T-helper 2 cell treated with Interferon-gamma antibody and Interleukin-4, amounts not matched to agents 5 μg/mL and 100 μg/mL, for 36 hours (primary cell): ENCODE measurements at places on chromosomes 3 and 15.

DNA sequence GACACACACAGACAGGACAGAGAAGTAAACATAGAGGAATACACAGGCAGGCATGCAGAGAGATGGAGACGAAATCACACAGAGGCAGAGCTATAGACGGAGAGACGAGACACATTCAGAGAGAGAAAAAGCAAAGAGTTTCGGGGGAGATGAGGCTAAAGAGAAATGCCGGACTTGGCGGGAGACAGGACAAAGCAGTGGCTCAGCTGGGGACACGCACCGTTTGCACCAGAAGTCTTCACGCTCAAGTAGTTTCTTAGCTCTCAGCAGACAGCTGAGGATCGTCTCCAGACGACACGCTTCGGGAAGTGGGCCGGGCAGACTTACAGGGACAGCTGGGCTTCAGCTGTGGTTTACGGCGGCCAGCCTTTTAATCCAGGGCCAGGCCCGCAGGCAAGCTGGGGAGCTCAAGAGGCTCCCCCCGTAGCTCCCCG lies 56.2 kb upstream of the DLG1 start:
- DNase-seq, result no peak
- no peaks in the 10 kb centered on the region for H3K4me1 ChIP-seq
- H3K27me3 ChIP-seq, result peaks cover 6% of the 10 kb centered on the region
- no peak overlapping the region for H3K27ac ChIP-seq
- no peak overlapping the region for H3K4me3 ChIP-seq
- H3K36me3 ChIP-seq, result no peaks in the 10 kb centered on the region

GRCh38 chr3:140455521-140456214 lies 222.2 kb upstream of the TRIM42 start:
- no peak overlapping the region for H3K4me3 ChIP-seq
- H3K4me1 ChIP-seq, result no peaks in the 10 kb centered on the region
- no peak overlapping the region for H3K27ac ChIP-seq
- no peaks in the 10 kb centered on the region for H3K27me3 ChIP-seq

- DNase-seq, result no peak
- no peaks in the 10 kb centered on the region for H3K36me3 ChIP-seq
- H3K4me3 ChIP-seq, result no peak overlapping the region
- no peak overlapping the region for H3K27ac ChIP-seq
- no peaks in the 10 kb centered on the region for H3K4me1 ChIP-seq
These were observed 6.1 kb upstream of the PLSCR4 start for GRCh38 chr3:146256851-146257486.

DNA sequence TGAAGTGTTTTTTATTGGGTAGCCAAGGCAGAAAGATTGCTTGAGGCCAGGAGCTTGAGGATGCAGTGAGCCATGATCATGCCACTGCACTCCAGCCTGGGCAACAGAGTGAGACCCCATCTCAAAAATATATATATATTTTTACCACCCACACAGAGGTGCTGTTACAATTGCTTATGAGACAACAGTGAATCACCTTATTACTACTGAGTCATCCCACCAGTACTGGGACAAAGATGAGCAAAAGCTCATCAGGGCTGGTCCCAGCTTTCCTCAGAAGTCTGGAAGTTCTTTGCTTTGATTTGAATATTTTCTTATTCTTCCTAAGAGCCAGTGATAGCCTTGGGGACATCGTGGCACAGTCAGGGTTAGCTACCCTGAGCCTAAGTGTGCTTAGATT lies 207.7 kb downstream of the SOX2 start:
- no peaks in the 10 kb centered on the region for H3K27me3 ChIP-seq
- DNase-seq, result no peak
- H3K4me1 ChIP-seq, result no peaks in the 10 kb centered on the region
- H3K4me3 ChIP-seq, result no peak overlapping the region
- no peak overlapping the region for H3K27ac ChIP-seq
- no peaks in the 10 kb centered on the region for H3K36me3 ChIP-seq

DNA sequence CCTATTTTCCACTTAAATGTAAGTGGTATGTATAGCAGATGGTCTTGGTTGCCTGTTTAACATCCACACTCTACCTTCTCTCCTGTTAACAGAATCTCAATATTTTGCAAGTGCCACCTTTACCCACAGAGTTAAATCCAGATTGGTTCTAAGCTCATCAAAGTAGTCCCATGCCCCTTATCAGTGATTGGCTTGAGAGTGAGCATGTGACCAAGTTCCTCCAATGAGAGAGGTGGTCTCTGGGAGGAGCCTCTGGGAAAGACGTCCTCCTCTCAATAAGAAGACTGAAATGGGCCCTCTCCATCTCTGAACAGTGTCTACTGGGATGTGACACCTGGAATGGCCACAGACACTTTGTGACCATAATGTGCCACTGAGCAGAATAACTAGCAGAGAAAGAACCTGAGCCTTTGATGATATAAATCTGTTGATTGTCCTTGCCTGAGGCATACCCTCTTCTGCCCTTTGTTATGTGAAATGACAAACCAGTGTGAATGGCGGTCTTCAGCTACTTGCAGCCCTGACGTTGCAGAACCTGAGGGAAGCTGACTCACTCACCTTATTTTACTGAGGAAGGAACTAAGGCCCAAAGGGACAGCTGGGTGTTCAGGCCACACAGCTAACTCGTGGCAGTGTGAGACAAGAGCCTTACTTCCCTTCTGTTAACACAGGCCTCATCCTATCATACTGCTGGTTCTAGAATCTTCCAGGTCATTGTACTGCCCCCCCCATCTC lies 42.4 kb upstream of the LARS2 start:
- H3K27ac ChIP-seq, result no peak overlapping the region
- peaks cover 5% of the 10 kb centered on the region for H3K27me3 ChIP-seq
- H3K4me3 ChIP-seq, result no peak overlapping the region
- H3K36me3 ChIP-seq, result no peaks in the 10 kb centered on the region
- H3K4me1 ChIP-seq, result no peaks in the 10 kb centered on the region
- no peak for DNase-seq

GRCh38 chr15:56160966-56161365 lies 82.7 kb downstream of the RFX7 start:
- H3K27ac ChIP-seq, result no peak overlapping the region
- H3K4me1 ChIP-seq, result peaks cover 31% of the 10 kb centered on the region
- H3K27me3 ChIP-seq, result no peaks in the 10 kb centered on the region

DNA sequence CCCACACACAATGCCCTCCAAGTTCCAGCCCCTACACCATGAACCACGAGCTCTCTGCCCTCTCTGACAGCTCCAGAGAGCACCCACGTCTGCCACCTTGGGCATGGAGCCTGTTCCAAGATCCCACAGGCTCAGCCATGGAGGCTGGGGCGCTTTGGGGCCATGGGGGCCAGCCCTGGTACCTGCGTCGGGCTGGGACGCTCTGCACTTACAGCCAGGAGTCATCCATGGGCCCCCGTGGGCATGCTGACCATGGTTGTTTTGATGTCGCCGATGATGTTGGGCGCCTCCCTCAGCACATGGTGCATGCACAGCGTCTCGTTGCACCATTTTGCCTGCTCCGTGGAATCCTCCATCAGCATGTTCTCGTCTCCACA lies 51.9 kb upstream of the UBE2Q2 start:
- no peak overlapping the region for H3K27ac ChIP-seq
- no peak overlapping the region for H3K4me3 ChIP-seq
- H3K4me1 ChIP-seq, result no peaks in the 10 kb centered on the region
- H3K27me3 ChIP-seq, result peaks cover 28% of the 10 kb centered on the region

DNA sequence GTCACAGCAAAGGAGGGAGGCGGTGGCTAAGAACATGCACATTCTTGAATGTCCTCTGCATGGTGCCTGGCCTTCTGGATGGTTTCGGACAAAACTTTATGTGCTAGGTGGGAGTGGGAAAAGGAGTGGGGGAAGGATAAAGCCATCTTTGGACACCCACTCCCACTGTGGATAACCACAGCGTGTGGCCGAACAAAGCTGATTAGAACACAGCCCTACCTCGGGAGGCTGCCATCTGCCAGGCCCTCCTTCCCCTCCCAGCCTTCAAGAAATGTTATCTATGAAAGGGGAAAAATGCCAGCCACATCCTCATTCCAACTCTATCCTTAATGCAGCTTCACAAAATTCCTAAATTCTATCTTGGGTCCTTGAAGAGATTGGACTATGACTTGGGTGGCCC lies 18.8 kb downstream of the AMOTL2 start:
- no peak overlapping the region for H3K27ac ChIP-seq
- H3K4me3 ChIP-seq, result no peak overlapping the region
- H3K36me3 ChIP-seq, result no peaks in the 10 kb centered on the region
- peaks cover 4% of the 10 kb centered on the region for H3K27me3 ChIP-seq
- no peaks in the 10 kb centered on the region for H3K4me1 ChIP-seq

GRCh38 chr3:90034038-90034437 lies 926.6 kb downstream of the EPHA3 start:
- H3K36me3 ChIP-seq, result no peaks in the 10 kb centered on the region
- H3K4me3 ChIP-seq, result no peak overlapping the region
- H3K27me3 ChIP-seq, result no peaks in the 10 kb centered on the region
- DNase-seq, result no peak
- no peaks in the 10 kb centered on the region for H3K4me1 ChIP-seq
- no peak overlapping the region for H3K27ac ChIP-seq

DNA sequence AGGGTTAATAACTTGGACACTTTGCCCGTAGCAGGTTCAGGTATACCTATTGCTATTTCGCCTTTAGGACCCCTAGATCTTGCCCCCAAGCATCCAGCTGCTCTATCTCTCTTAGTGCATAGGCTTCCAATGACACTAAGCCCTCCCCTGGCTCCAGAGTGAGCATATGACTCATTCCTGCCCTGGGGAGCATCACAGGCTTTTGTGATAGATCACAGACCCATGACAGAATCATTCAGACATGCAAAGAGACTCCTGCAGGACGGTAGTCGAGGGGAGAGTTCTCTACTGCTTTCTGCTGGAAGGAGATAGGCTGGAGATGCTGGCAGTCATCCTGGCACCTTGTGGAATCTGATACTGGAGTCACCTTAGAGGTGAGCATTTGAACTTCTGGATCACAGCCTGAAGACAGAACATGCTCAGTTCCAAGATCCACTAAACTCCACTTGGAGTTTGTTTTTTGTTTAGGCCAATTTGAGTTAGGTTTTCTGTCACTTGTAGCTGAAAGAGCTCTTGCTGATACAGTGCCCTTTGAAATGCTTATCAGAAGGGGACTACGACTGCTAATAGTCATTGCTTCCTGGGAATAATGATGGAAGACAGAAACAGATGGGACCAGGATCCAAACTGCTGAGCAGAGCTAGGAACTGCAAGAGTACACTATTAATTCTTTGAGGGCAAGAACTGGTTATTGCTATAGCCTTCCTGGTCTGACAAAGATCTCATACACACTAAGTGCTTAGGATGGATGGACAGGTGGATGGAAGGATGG lies 11.0 kb downstream of the LYSMD2 start:
- no peak for DNase-seq
- H3K27ac ChIP-seq, result no peak overlapping the region
- peaks cover 17% of the 10 kb centered on the region for H3K36me3 ChIP-seq
- peaks cover 26% of the 10 kb centered on the region for H3K4me1 ChIP-seq

- H3K4me1 ChIP-seq, result no peaks in the 10 kb centered on the region
- no peak overlapping the region for H3K4me3 ChIP-seq
- no peak overlapping the region for H3K27ac ChIP-seq
These were observed 151.4 kb downstream of the FBLN2 start for GRCh38 chr3:13700362-13700761.

GRCh38 chr3:185164428-185165217 lies 11.8 kb upstream of the C3orf70 start:
- peaks cover 3% of the 10 kb centered on the region for H3K27me3 ChIP-seq
- no peaks in the 10 kb centered on the region for H3K4me1 ChIP-seq
- H3K27ac ChIP-seq, result no peak overlapping the region
- DNase-seq, result no peak
- H3K36me3 ChIP-seq, result no peaks in the 10 kb centered on the region
- H3K4me3 ChIP-seq, result no peak overlapping the region

- DNase-seq, result no peak
- H3K27ac ChIP-seq, result no peak overlapping the region
- no peak overlapping the region for H3K4me3 ChIP-seq
These were observed 181.8 kb downstream of the PDCD6IP start for GRCh38 chr3:33980252-33980651.

DNA sequence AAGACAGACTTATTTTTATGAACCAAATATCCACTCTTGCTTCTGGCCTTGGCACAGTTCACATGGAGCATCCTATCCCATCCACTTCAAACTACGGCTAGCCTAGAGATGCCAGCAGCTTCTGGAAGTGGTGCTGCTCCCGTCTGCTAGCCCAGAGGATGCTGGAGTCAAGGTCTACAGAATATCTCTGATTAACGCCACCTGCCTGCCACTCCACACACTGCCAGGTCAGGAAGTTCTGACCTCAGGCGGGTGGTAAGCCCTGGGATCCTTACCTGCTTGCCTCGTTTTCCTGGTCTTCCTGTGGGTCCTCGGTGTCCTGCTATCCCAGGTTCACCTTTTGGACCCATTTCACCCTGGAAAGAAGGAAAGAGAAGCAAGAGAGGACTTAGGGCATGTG lies 42.9 kb downstream of the EAF1 start:
- H3K4me3 ChIP-seq, result no peak overlapping the region
- peak overlapping the region; percentile 37 for H3K27ac ChIP-seq
- no peak for DNase-seq
- H3K27me3 ChIP-seq, result peaks cover 4% of the 10 kb centered on the region
- peaks cover 1% of the 10 kb centered on the region for H3K4me1 ChIP-seq
- H3K36me3 ChIP-seq, result no peaks in the 10 kb centered on the region
